ENCODE measurements at places on chromosomes 16 and 17. TPM values are rescaled to one million over a fixed set of nuclear protein-coding genes. Genes with fewer than 3 reads are reported as not detected.

GRCh38 chr17:2071455-2072281 lies 16.8 kb downstream of the HIC1 start:
- DNase-seq: peak; percentile 81

DNA sequence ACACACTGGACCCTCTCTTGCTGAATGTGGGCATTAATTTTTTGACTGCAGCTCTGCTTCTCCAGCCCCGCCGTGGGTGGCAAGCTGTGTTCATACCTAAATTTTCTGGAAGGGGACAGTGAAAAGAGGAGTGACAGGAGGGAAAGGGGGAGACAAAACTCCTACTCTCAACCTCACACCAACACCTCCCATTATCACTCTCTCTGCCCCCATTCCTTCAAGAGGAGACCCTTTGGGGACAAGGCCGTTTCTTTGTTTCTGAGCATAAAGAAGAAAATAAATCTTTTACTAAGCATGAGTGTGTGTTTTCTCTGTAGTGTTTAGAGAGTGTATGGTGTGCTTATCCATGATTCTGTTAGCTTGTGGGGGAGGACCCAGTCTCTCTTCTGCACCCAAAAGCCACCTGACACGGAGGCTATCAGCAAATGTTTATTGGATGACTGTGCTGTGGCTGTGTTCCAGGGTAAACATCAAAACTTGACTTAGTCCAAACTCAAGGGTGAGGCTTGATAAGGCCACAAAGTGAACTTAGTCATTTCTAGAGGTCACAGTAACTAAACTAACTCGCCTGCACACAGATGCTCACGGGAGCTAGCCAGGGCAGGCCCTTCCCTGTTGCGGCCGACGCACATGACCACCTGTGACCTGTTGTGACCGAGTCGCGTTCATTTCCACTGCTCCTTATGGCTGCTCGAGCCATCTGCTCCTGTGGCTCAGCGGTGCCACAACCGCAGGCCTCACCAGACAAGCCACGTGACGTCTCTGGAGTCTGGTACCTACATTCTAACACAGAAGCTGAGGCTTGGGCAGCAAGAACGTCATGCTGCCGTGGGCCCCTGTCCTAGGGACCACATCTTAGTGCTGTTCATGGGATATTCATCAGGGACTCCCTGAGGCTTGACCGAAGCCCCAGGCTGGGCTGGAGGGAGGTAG lies 9.8 kb upstream of the MED11 start:
- peak; percentile 22 for DNase-seq

NT5C gene
- total RNA-seq: 40.2 TPM

DNA sequence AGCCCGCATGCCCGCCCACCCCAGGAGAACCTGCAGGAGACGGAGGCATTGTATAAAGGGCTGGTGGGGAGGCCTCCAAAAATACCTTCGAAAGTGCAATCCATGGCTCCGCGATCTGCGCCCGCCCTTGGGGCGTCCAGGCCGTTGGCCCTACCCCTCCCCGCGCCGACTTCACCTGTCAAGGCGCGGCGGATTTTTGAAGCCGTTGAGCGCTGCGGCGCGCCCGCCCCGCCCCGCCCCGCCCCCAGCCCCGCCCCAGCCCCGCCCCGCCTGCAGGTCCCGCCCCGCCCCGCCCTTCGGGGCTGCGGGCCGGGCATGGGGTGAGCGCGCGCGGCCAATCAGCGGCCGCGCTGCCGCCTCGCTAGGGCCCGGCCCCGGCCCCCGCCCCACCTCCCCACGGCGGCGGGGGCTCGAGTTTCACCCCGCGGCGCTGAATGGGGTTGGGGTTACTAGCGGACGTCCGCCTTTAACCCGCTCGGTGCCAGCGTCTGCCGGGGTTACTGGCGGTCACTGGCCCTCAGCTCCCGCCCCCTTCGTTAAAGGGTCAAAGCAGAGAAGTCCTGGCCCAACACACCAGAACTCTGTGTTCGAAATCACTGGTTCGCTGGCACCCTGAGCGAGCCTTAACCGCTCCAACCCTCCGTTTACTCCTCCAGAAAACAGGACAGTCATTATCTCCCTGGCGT lies 13.2 kb downstream of the SREBF1 start:
- peak; percentile 79 for DNase-seq

DNA sequence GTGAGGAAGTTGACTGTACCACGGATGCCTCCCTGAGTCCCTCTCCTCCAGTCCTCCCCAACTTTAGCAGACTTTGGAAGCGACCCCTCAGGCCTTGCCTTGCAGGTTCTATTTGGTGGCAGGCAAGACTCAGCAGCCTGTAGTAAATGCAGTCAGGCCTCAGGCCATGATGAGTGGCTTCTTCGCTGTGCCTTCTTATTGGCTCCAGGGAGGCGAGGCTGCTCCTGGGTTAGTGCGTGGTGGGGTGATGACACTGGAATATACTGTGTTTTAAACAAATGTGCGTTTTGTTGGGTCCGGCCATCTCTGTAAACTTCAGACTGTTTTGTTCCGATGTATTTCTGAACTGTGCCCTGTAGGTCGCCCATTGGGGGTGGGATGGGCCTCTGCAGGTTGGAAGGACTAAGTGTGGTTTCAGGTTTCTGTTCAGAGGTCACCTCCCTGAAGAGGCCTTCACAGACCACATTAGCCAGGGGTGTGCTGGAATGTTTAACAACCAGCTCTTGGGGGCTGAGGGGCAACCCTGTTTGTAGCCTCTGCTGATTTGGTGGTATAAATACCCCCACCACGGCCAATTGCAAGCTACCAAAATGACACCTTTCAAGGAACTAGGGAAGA lies 62.5 kb downstream of the CYLD start:
- no peak for DNase-seq

- DNase-seq: peak; percentile 81
Observed at GRCh38 chr16:73053364-73054124, 5.6 kb upstream of the ZFHX3 start.

- no peak for DNase-seq
Observed at GRCh38 chr17:4811471-4811870, 4.5 kb downstream of the PLD2 start.

DNA sequence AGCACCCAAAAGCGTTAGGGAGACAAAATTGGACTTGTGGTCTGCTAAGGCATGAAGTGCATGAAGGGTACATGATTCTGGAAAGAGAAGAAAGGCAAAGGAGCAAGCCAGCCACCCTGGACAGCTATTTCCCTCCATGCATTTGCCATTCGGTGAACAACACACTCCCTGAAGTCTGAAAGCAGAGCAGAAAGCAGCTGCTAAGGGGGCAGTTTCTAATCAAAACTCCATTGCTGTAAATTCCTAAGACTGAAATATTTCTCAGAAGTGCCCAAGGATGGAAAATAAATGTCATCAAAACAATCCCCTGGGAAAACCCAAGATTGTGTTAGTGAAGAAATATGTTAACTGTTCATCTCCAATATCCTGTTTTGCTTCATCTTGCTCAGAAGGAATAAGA lies 44.3 kb downstream of the PMP22 start:
- DNase-seq: peak; percentile 14

DNA sequence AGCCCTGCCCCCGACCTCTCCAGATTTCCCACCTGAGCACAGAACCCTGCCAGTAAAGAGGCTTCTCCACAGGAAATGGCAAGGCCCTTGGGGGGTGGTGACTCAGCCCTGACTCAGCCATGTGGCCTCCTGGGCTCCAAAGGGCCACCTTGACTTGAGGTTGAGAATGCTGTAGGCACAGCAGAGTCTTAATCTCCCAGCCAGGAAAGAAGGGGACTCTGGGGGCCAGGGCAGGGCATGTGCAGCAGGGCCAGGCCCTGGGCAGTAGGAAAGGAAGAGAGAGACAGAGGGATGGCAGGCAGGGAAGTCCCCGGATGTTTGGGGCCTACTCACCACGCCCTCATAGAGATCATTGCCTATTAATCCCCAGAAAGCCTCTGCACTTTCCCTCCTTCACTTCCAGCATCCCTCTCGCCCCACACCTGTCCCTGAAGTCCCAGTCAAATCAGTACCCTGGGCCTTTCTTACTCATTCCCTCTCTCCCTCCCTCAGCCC lies 4.8 kb upstream of the ITGA3 start:
- DNase-seq: peak; percentile 71

DNA sequence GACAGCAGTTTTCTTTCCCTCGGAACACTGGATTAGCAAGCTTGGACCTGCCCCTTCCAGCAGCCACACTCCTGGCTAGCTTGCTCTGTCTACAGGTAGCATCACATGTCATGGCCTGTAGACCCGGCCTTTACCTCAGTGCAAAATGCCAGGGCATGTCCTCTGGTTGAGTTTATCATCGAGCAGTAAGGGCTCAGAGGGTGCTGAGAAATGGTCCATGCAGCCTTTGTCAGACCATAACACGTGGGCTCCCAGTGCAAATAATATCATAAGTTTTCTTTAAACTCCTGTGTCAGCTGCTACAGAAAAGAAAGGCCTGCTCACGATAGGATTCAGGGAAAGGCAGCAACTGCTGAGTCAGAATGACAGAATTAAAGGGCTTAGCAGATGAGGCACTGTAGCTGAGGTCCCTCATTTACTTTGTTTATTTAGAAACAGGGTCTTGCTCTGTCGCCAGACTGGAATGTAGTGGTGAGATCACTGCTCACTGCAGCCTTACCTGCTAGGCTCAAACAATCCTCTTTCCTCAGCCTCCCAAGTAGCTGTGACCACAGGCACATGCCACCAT lies 8.0 kb upstream of the GNA13 start:
- DNase-seq: peak; percentile 66

PDE6G gene
- not detected for total RNA-seq

HSPB9 gene
- total RNA-seq: not detected

DNA sequence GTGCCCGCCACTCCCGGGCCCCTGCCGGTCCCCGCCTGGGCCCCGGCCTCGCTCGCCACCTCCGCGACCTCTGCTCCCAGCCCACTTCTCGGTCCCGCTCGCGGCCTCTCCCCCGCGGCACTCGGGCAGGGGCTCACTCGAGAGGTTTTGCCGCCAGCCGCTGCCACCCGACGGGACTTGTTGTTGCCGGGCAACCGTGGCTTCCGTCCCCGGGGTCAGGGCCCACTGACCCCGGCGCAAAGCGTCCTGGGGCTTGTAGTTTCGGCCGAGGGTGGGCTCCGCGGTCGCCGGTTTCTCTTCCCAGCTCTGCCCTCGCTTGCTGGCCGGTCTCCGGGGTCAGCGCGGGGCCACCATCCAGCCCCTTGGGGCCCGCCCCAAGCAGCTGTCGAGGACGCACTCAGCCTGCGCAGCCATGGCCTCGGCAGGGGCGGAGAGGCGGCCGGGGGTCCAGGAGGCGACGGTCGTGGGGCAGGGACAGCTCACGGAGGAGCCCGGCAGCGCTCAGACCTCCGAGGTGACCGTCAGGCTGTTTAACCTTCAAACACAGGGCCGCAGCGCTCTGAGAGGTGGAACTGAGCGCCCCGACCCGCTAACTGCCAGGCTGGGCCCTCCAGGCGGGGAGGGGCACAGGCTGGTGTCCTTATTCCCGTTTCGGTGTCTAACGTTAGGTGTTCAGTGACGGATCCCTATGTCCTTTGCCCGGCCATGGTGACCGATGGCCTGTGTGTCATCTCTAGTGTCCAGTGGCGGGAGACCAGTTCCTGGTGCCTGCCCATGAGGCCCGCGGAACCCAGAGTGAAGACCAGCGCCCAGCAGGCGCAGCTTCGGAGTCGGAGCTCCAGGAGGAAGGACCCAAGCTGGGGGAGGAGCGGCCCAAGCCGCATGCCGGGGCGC lies at the start of the genes C16orf86 and ENKD1:
Gene C16orf86 (plus strand): TSS at position 256 of the 894 bp plus-strand sequence. CDS start 157 bp downstream, at position 413.
Gene ENKD1 (minus strand): TSS at position 192 of the 894 bp plus-strand sequence. CDS start 308 bp downstream, outside the sequence.
- peak; percentile 80 for DNase-seq

GRCh38 chr16:83954577-83955016 lies 1.6 kb downstream of the OSGIN1 start:
- DNase-seq: peak; percentile 54

GRCh38 chr17:40061609-40062038 lies 1.1 kb upstream of the THRA start:
- DNase-seq: no peak

KRT39 gene
- not detected for total RNA-seq

DNA sequence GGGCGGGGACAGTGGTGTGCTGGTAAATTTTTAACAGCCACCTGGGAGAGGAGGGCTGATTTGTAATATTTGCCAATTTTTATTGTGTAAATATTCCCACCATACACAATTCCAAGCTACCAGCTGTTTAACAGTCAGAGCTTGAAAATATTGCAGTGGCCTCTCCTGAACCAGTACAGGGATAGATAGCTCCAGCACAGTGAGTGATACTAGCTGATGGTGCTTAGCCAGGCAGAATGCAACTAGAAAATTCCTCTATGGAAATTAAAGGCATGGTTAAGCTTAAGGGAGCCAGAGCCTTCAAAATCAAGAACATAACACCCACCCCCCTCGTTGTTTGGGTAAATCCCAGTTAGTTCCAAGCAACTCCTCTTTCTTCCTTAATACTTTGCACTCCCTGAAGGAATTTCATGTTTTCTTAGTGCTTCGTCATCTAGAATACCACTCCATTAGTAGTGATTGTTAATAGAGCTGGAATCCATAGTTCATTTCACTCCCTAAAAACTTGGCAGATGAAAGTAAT lies 96.6 kb downstream of the CYB561 start:
- DNase-seq: peak; percentile 26

DNA sequence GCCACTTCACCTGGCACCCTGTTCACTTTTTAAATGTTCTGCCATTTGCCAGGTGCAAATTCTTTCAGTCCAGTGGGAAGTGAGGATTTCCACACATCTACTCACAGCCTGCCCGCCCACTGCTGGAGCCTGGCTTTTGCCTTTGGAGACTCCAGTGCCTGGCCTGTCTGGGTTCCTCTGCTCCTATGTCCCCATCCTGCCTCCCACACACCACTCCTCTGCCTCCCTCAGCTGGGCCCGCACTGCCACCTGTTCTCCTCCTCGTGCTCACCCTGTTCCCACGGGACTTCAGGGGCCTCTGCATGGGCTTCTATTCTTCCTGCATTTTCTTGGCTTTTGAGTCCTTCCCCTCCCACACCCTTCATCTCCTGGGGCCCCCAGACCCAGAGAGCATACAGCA lies 7.9 kb upstream of the NDRG4 start:
- DNase-seq: no peak

DNA sequence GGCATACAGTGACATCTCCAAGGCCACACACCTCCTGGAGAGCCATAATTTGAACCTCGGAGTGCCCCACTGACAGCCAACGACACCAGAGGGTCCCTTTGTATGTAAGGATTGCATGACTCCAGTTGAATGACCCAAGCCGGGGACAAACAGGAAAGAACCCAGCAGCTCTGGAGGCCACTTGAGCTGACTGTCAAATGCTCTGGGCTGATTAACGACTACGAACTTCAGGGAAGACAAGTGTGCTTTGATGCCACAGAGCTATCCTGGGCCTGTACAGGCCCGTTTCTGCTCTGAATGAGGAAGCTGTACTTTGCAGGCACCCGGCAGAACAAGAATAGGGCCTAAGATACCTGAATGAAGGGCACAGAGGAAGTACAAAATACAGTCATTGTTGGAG lies 404.6 kb downstream of the SLC39A11 start:
- DNase-seq: no peak

DDX5 gene
- 361 TPM for total RNA-seq

- DNase-seq: no peak
Observed at GRCh38 chr16:57042157-57043111, 49.9 kb upstream of the CPNE2 start.

GRCh38 chr16:1124795-1125194 lies 28.1 kb upstream of the CACNA1H start:
- DNase-seq: no peak

DNA sequence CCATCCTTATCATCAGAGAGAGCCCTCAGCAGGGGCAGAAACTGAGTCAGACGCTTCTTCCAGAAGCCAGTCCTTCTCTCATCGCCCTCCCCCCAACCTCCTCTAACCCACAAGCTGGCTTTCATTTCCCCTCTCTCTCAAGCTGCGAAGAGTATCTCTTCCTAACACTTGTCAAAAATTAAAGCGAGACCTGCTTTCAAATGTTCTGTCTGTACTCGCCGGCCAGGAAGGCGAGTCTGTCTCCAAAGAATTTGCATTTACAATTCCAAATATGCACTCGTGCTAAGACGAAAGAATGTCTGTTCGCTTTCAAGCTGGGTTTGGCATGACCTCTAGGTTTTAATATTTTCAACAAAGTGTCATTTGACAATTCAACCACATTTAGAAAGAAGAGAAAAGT lies 140.4 kb downstream of the RGS9 start:
- DNase-seq: no peak

EXOC3L1 gene
- total RNA-seq: not detected

MRTFB gene
- total RNA-seq: 10.0 TPM
